ENCODE measurements at places on chromosomes 6 and 20.

DNA sequence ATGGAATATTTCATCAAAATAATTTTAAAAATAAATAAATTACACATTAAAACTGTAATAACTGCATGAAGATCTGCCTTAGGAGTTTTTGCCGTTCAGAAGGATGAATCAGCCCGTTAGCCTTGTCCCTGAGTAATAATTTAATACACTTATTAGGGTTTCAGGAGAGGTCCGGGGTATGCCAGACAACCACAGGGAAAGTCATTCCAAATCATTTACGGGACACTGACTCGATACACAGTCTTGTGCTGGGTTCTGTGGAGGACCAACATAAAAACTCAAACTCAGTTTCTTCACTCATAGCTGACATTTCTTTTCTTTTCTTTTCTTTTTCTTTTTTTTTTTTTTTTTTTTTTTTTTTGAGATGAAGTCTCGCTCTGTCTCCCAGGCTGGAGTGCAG lies 735 bp upstream of the LY6G6F start:
- DNase-seq = no peak
- H3K4me1 ChIP-seq = peaks cover 13% of the 10 kb centered on the region
- no peak overlapping the region for H3K4me3 ChIP-seq
- no peaks in the 10 kb centered on the region for H3K27me3 ChIP-seq

DNA sequence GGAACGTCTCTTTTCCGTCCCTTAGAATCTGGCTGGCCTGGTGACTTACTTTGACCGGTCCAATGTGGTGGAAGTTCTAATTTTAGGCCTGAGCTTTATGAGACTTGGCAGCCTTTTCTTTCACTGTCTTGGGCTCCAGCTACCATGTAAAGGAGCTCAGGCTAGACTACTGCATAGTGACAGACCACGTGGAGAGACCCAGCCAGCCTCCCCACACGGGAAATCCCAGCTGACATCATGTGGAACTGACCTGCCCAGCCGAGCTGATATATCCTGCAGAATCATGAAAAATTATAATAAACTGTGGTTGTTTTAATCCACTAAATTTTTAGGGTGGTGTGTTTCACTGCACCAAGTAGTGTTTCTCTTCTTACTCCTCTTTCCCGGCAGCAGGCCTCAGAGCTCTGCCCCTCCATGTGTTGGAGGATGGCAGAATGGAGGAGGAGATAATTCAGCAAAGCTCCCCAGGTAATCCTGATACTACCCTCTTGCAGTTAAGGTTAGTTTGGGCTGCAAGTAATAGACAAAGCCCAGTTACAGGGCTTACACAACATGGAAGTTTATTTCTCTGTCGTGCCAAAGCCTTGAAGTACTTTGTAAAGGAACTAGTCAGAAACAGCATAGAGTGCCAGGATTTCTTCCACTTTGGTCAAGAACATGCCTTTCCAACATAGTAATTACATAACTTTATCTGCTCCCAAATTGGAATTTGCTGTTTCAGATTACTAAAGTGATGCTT lies 87.5 kb downstream of the SH3BGRL2 start:
- H3K4me3 ChIP-seq = no peak overlapping the region
- no peak overlapping the region for H3K27ac ChIP-seq
- H3K36me3 ChIP-seq = no peaks in the 10 kb centered on the region
- H3K27me3 ChIP-seq = no peaks in the 10 kb centered on the region
- no peak for DNase-seq

- H3K27me3 ChIP-seq = no peaks in the 10 kb centered on the region
- no peaks in the 10 kb centered on the region for H3K36me3 ChIP-seq
- peak; percentile 61 for DNase-seq
- peaks cover 10% of the 10 kb centered on the region for H3K4me1 ChIP-seq
These were observed 577.9 kb upstream of the FLRT3 start for GRCh38 chr20:14915356-14915755.

DNA sequence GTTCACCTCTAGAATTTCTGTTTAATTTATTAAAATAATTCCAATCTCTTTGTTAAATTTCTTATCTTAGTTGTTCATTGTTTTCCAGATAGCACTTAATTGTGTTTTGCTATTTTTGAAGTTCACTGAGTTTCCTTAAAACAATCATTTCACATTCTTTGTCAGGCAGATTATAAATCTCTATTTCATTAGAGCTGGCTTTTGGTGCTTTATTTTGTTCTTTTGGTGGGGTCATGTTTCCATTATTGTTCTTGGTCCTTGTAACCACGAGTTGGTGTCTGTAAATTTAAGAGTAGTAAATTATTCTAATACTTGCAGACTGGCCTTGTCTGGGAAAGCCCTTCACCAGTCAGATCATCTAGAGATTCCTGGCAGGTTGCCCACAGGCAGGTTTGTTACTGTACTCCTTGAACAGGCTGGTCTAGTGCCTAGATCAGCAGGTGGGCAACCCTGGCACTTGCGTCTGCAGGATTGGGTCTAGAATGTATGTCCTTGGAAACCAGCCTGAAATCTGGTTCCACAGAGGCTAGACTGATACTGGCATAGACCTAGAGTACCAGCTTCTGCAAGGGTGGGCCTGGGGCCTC lies 110.4 kb downstream of the ADGB start:
- no peaks in the 10 kb centered on the region for H3K36me3 ChIP-seq
- no peaks in the 10 kb centered on the region for H3K4me1 ChIP-seq
- no peak overlapping the region for H3K27ac ChIP-seq
- H3K4me3 ChIP-seq = no peak overlapping the region

DNA sequence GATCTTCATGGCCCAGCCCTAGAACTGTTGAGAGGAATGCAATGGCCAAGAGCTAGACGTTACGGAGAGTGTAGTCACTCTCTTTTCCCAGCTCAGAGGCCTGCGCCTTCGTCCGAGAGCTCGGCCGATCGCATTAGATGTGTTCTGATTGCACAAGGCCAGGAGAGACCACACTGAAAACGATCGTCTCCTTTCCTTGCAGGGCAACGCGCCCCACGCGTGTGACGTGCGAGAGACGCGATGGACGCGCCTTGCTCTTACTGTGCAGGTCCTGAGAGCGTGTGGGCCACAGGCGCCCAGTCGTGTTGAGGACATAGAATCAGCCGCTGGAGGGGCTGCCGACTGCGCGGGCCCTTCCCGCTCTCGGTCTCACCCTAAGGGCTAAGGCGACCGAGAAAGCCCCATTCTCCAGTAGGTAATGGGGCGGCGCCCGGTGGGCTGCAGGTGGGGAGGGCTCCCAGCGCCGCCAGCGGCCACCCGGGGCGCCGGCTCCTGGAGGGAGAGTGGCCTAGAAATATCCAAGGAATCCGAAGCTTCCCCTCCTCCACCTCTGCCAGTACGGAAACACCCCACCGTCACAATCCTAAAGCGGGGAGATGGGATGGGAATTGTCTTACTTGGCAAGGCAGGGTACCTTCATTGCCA lies 26.9 kb downstream of the TFAP2B start:
- peaks cover 18% of the 10 kb centered on the region for H3K4me1 ChIP-seq
- DNase-seq = no peak
- peaks cover 7% of the 10 kb centered on the region for H3K27me3 ChIP-seq
- H3K36me3 ChIP-seq = no peaks in the 10 kb centered on the region
- H3K27ac ChIP-seq = peak overlapping the region; percentile 50
- H3K4me3 ChIP-seq = no peak overlapping the region
